ENCODE measurements at places on chromosomes 1 and 21. TPM values are rescaled to one million over a fixed set of nuclear protein-coding genes. Genes with fewer than 3 reads are reported as not detected.
A peak's percentile ranks its signal among the peaks of the same experiment; 100 is the strongest.

GRCh38 chr1:101239095-101240040 is 2.5 kb downstream of the S1PR1 start:
- peak; percentile 86 for DNase-seq

DNA sequence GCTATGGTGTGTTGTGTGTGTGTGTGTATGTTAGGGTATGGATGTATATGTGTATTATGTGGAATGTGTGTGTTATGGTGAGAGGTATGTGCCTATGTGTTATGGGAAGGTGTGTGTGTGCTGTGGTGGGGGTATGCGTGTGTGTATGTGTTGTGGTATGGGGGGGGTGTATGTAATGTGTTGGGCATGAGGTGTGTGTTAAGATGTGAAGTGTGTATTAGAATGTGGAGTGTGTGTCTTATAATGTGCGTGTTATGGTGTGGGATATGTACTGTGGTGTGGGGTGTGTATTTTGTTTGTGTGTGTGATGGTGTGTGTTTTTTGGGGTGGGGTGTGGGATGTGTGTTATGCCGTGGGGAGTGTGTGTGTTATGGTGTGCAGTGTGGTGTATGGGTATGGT is 242.5 kb downstream of the RHOU start:
- DNase-seq = no peak

DNA sequence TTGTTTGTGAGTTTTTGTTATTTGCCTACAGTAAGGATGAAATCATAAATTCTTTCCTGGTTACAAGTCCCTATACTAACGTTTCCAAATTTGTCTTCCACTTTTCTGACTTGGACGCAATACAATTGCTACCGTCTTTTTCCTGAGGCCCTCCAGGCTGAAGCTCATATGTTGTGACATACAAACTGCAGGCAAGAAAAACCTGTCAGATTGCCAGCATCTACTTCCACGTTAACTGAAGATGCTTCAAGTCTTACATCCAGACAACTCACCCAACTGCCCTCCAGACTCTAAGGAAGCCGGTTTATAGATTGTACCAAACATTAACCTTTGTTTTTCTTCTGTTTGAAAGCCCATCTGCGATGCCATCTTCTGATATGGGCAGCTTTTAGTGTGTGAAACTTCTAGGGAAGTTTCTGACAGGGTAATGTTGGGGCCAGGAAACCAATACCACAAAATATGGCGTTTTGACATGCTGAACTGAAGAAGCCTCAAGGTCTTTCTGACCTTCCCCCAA is 21.4 kb upstream of the RNF11 start:
- DNase-seq = no peak

GRCh38 chr1:197106869-197107268 is 39.6 kb downstream of the ASPM start:
- no peak for DNase-seq

- DNase-seq = peak; percentile 71
Measured at GRCh38 chr1:25232866-25233784, 823 bp upstream of the SYF2 start.

DNA sequence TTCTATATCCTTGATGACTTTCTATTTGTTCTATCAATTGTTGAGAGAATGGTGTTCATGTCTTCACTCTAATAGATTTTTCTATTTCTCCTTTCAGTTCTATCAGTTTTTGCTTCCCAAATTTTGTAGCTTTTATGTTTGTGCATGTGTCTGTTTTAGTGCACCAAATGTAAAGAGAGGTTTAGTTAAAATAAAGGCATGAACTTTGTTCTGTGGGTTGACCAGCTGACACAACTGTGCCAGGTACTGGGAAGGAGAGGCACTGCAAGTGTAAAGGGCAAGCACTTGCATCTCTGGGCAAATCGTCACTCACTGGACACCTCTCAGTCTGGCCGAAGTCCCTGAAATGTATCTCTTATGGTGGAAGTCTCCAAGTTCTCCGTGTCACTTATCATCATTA is 38.6 kb upstream of the ABCD3 start:
- no peak for DNase-seq

DNA sequence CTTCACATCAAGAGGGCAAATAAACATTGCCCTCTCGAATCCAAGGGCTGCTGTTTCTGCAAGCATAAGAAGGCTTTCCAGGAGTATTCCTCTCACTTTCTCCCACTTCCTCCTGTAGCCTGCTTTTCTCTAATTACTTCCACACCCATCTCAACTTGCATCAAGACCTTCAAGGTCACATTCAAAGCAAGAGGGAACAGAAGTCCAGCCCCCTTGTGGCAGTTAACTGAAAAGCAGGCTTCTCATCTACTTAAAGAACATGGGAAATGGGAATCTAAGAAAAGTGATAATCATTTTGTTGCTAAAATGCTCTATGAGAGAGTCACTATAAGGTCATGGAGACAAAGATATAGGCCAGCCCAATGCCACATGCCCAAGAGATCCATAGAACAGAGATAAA is 874.4 kb downstream of the KCNT2 start:
- DNase-seq = no peak

DNA sequence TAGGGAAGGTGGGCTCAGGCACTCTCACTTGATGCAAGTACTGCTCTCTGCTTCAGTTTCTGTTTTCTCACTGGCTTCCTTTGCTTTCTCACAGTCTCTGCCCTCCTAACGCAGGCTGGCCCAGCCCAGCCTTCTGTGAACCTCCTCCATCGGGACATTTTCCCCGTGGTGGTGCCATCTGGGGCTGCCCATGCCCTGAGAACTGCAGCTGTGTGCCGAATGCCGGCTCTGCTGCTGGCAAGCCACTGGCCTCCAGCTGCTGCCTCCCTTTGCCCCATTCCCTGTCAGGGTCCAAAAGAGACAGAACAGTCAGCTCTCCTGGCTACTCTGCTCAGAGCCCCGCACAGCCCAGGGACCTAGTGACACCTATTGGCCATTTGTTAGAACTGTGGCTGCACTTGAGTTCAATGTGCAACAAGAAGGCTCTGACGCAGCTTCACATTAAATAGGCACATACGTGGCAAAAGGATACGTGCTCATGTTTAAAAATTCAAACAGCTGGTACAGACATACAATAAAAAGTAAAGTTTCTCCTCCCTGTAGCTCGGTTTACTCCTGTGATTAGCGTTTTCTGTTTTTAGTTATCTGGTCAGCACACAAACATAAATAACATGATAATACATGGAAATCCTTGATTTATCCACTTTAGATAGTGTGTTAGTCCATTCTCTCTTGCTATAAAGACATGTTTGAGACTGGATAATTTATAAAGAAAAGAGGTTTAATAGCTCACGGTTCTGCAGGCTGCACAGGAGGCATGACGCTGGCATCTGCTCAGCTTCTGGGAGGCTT is 46.6 kb downstream of the FCRL5 start:
- peak; percentile 30 for DNase-seq

DNA sequence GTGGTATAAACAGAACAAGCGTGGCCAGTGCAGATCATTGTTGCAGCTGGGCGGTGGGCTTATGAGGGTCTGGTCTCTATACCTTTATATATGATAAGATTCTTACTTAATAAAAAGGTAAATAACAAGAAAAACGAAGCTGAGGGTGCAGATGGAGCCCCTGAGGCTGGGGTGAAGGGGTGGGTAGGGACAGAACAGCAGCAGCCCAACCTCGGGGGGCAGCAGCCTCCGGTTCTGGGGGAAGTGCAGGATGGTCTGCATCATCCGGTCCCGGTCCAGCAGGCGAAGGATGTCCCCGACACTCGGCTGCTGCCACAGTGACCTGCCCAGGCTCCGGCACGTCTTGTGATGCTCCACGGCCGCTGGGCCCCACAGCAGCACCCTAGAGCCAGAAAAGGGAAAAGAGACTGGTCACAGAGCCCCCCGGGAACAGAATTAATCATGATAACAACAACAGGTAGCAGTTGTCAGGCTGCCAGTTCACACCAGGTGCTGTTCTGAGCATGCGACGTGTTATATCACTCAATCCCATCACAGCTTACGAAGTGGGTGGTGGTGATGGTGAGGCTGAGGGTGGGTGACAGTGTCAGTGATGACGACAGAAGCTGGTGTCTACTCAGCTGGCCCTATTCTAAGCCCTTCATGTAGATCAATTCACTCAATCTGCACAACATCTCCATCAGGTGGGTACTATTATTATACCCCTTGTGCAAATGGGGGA is 35.5 kb downstream of the MRAP start:
- DNase-seq = no peak

DNA sequence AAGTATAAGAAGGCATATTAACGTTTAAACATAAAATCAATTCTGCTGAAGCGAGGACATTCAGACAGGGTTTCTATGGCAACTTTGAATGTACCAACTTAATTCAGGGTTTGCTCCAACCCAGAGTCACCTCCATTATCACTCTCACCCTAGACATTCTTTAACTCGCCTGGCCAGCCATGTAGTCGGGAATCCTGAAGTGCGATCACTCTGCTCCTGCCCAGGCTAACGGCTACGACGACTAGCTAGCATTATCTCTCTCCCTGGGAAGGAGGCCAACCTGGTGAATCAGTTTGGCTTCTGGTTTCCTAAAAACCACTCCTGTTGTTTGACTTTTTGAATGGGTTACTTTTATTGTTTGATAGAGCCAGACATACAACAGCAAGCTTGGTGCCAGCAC is 38.9 kb upstream of the ZBTB18 start:
- no peak for DNase-seq

- DNase-seq = no peak
Measured at GRCh38 chr1:187840557-187840956, 1011.8 kb downstream of the PLA2G4A start.

DNA sequence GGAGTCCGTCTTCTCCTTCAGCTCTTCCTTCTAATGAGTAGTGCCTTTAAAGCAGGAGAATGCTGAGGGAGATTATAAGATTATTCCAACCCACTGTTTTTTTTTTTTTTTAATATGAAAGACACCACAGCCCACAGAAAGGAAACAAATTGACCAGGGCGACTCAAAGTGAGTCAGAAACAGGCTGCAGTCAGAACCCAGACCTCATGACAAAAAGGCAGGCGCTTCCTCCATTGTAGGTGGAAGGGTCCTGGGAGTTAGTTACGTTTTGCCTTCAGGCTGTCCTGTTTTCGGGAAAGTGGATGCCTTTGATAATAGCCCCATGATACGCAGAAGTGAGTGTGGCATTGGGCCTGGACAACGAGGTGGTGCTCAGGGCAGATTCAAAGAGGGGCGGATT is 21.0 kb downstream of the PLXNA2 start:
- DNase-seq = no peak

GRCh38 chr1:98001764-98002163 is 80.9 kb upstream of the DPYD start:
- DNase-seq = no peak

- no peak for DNase-seq
Measured at GRCh38 chr1:118099686-118100085, 85.3 kb downstream of the SPAG17 start.

DNA sequence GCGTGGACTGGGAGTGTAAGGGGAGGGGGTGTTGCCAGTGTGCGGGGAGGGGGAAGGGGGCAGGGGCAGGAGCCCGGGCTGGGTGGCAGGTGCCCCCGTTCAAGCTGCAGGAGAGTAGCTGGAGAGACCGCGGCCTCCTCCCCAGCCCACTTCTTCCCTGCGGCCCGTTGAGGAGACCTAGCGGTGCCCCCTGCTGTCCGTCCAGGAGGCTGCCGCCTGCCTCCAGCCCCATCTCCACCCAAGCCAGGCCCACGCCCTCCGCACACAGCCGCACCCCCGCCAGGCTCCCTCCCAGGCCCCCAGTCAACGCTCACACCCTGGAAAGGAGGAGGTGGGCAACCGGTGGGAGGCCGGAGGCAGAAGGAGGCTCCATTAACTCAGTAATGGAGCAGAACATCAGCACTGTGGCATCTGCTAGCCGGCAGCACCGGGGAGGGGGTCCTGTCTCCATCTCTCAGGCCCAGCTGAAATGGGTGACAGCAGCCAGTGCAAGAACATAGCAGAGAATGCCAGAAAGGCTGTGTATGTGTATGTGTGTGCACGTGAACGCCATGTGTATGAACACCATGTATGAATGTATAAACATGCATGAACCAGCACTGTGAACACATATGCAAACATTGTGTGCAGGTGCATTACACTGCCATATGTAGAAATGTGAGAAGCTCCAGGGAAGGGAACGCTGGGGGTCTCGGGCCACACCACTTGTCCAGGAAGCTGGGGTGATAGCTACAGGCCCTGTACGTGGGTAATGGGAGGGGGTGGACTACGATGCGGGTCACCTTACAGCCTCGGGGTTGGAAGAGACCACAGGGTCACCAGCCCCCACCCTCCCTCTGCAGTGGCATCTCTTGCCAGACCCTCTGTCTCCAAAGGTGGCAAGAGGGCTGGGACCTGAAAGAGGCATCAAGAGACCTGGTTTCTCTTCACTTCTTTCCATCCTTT is 84.6 kb downstream of the SYT2 start:
- peak; percentile 66 for DNase-seq

GRCh38 chr1:21117597-21118001 is 59.1 kb downstream of the EIF4G3 start:
- DNase-seq = no peak

S100A16 gene
- total RNA-seq = not detected

GJA9 gene
- not detected for total RNA-seq

KCNN3 gene
- 0.04 TPM for total RNA-seq

OR6K3 gene
- total RNA-seq = not detected

UQCRHL gene
- total RNA-seq = 2.2 TPM

VWA1 gene
- total RNA-seq = 0.59 TPM

HFM1 gene
- total RNA-seq = not detected

MARK1 gene
- total RNA-seq = not detected

RPE65 gene
- not detected for total RNA-seq

B3GALT2 gene
- not detected for total RNA-seq

CFAP141 gene
- total RNA-seq = not detected
